Posterior cingulate gyrus (tissue), 11 donors: ENCODE measurements at places on chromosomes 4 and X.
A peak's percentile ranks its signal among the peaks of the same experiment; 100 is the strongest.

DNA sequence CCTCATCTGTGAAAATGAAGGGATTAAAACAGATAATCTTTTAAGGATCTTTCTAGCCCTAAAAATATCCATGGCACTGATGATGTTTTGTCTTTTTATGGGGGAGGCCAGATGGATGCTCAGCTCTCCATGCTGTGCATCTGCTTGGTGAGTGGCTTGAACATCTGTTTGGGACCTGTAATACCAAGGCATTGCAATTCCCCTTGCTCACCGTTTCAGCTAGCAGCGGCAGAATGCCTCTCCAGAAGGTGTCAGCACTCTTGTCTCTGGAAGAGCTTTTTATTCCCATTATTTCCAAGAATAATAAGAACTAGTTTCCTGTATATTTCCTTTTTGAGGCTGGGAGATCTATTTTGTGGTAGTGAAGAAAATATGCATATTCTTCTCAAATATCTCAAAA is 151.9 kb upstream of the ANK2 start:
- DNase-seq, result no peak

DNA sequence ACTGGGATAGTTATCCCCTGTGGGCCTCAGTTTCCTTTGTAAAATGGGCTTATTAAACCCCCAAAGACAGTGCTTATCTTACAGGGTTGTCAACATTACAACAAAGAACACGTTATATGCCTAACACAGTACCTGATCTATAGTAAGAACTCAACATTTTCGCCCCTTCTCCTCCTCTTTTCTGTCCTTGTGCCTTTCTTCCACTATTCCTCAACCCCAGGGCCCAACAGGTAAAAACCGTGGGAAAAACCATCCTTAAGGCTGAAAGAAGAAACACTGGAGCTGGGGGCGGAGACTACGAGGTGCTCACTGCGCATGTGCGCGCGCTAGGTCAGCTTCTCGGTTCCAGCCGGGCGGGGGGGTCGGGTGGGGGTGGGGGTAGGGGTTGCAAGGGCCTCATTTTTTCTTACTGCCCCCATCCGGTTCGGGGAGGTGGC is 426 bp upstream of the XIAP start:
- peak; percentile 60 for DNase-seq

GRCh38 chr4:101649790-101650515 is 140.6 kb upstream of the BANK1 start:
- DNase-seq, result no peak

GRCh38 chr4:26964994-26965393 is 104.4 kb downstream of the STIM2 start:
- DNase-seq, result no peak

DNA sequence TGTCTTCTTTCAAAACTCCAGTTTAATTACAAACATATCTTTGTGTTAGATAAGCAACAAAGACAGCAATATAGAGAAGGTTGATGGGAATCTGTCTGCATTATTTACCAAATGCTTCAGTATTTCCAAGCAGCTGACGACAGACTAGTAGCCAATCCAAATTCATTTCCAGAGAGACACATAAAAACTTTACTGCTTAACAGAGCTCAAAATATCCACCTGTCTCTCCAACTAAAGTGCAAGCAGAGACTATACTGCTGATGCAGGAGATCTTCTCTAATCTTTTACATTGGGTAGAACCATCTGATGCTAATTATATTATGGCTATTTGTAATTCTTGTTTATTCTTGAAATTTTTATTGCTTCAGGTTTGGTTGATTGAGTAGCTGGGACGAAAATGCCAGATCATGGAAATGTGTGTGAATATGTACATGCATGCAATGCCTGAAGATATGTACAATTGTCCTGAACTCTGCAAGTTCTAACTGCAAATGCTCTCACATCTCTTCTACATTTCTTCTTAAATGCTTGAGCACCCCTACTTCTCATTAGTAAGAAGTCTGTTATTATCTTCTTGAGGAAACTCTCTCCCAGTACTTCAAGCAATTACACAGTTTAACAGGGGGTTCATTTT is 200.0 kb downstream of the PDHA2 start:
- no peak for DNase-seq

DNA sequence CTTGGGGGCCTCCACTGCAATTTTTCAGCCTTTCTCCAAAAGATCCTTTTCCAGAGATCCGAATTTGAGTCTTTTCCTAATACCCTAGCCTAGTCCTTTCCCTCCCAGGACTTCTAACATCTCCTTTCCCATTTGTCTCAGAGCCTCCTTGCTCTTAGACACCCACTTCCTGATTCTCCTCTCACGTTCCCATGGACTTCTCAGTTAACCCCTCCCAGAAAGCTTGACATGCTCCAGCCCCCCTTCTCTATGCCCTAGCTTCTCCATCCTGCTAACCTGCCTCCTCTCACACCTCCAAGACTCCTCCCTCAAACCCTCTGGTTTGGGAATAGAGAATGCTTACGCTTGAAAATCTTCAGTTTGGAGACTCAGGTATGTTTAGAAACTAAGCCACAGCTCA is 2.5 kb downstream of the UBA1 start:
- no peak for DNase-seq

GRCh38 chr4:1940566-1940965 is 68.2 kb downstream of the NELFA start:
- DNase-seq, result no peak
